T-cell (primary cell): ENCODE measurements at places on chromosomes 4 and X. TPM values are rescaled to one million over a fixed set of nuclear protein-coding genes. Genes with fewer than 3 reads are reported as not detected.
A peak's percentile ranks its signal among the peaks of the same experiment; 100 is the strongest.

DNA sequence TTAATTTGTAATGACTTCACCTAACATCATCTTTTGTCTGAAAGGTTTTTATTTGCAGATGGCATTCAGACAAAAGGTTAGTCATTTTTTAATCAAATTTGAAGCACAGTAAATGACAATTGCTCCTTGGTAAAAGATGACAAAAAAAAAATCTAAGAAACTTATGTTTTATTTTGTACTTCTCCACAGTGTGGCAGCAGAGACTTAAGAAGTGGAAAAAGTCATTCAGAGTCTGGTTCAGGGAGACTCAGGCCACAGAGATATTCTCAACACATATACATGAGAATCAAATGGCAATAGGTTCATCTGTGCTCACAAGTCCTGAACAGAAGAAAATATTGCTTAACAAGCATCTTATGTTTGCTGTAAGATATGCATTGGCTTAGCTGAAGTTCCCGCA, 436.2 kb downstream of the KCNIP4 start:
- no peak for DNase-seq

DNA sequence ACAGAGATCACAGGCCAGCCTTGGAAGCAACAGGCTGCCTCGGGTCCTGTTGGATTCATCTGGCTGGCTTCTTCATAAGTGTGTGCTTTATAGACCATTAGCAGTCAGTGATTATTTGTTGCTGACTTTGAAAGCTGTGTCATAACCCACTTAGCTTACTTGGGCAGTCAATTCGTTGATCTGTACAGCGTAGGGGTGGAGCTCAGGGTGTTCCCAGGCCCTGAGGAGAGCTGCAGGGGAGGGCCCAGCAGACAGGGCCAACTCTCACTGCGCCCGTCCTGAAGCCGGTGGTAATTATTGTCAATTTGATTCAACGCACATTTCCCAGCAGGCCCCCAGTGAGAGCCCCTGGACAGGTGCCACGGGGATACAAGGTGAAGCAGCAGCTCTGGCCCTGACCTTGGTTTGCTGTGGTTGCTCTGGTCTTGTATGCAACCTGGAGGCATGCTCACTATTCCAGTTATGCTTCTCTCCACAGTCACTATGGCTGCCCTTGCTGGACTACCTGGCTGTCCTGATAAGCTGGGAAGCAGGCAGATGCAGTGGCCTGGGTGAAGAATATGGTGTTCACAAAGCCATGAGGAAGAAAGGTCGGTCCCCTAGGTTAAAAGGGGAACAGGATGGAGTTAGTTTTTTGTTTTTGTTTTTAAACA, 40.1 kb upstream of the HMGB3 start:
- DNase-seq = no peak

- DNase-seq = no peak
Observed at GRCh38 chr4:75831856-75832405, 70.3 kb downstream of the PPEF2 start.

GRCh38 chr4:40462326-40462725, 127.2 kb downstream of the CHRNA9 start:
- DNase-seq = no peak

TLL1 gene
- not detected for total RNA-seq

C4orf17 gene
- not detected for total RNA-seq

DNA sequence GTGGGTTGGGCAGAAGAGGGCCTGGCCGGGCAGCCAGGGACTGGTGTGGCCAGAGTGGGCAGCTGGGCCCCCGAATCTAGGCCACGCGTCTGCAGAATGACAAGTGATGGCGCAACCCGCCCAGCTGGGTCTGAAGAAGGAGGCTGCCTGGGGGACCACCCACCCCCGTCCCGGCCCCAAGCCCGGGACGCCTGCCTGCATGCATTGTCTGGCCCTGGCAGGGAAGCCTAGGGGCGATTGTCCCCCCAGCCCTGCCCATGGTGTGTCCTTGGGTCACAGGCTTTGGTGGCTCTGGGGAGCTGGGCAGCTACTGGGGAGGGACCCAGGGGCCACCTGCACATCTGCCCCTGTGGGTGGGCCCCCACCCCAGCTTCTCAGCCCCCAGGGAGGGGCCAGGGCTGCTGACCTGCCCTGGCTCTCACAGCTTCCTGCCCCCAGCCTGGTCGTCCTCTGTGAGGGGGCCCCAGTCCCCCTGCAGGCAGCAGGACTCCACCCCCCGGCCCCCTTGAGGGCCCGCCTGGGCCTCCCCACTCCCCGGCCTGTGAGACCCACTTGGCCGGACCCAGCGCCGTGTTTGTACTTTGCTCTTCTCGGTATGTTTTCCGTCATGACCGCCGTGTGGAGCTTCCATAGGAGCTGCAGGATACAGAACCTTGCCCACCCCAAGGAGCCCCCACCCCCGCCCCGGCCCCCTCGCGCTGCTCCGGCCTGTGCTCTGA, 4.9 kb downstream of the FGFR3 start:
- DNase-seq = no peak

DNA sequence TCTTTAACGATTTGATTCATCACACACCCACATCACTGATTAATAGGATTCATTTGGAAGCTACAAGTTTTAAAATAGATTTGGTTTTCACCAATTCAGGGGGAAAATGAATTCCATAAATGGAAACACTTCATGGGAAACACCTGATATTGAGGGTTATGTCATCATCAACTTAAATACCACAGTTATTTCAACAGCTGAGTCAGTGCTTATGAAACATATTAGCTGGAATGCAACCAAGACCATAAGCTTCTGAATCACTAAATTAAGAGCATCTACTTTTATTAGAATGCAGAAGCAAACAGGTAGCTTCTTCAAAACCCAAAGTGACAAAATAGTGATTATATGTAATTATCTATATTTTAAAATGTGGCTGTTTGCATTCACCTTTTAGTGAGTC, 207.8 kb upstream of the DCAF8L1 start:
- no peak for DNase-seq

SPANXA1 gene
- not detected for total RNA-seq

- no peak for DNase-seq
Observed at GRCh38 chr4:26751838-26752237, 108.8 kb upstream of the STIM2 start.

SCD5 gene
- 1.4 TPM for total RNA-seq

OTUD4 gene
- 49.1 TPM for total RNA-seq

GRCh38 chr4:98653890-98654867, 4.2 kb downstream of the TSPAN5 start:
- no peak for DNase-seq

DNA sequence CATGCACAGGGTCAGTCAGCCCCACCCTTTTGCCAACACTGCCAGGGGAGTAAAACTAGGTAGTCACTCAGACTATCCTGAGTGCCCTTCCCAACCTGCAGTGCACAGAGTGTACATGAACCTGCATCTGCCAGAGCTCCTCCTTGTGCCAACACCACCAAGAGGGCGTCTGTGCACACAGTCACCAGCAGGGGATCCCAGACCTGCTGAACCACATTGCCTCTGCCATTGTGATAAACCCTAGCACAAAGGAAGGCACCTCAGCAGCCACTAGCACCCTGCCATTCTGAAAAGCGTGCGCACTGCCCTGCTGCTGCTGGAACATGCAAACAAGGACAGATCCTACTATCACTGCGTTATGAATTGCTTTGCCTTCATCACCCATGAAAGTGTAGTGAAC, 247.8 kb upstream of the POU3F4 start:
- no peak for DNase-seq

DNA sequence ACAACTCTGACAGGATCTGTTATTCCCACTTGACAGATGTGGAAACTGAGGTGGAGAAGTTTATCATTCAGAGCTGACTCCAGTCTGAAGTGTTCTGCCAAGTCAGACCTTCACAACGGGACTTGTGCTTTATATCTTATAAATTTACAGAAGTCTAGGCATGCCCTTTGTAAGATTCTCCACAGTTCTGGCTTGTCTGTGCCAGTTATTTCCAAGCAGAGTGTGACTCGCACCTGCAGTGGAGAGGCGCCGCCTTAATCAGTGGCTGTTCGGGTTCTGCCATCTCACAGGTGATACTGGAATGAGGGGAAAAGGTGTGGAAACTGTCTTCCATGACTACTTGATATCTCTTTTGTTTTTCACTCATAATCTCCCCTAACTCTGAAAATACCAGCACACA, 63.2 kb downstream of the CPEB2 start:
- DNase-seq = no peak

- no peak for DNase-seq
Observed at GRCh38 chr4:75889537-75890199, 12.6 kb downstream of the PPEF2 start.

- no peak for DNase-seq
Observed at GRCh38 chr4:153140294-153140693, 63.9 kb upstream of the TRIM2 start.

DNA sequence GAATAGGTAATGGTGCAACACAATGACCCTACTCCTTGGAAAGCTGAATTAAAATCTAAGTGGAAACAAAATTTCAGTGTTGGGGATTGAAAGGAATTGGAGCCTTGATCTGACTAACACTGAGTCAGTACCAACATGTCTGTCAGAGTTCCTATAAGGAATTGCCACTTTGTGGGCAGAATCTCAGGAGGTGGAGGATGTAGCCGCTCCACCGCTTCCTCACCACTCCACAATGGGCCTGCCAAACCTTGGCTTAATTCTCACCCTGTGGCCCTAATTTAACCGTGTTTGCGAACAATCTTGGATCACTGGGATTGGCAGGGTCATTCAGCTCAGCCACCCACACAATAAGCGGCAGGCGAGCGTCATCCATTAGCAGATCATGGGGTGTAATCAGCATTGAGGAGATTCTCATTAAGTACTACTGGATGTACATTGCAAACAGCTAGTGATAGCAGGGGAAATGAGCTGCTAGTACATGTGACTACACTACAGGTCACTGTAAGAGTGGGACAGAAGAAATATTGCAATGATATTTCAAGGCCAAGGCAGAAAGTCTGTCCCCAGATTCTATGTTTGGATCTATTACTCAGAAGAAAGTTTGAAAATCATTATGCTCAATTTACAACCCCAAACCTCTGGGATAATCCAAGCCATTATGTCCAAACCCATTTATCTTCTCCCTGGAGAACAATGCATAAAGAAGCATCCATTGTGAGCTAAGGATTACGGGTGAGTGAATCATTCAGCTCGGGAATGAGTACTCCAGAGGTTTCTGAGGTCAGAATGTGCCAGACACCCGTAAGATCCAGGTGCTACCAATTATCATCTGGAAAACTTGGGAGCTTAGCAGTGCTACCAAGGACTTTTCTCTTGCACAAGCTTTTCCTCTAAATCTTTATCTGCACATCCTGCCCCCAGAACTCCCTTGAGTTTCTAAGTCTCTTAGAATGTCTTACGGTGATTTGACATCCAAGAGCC, 5.8 kb downstream of the SRPX start:
- no peak for DNase-seq

SORBS2 gene
- total RNA-seq = 0.53 TPM

NSG1 gene
- 14.2 TPM for total RNA-seq

DNA sequence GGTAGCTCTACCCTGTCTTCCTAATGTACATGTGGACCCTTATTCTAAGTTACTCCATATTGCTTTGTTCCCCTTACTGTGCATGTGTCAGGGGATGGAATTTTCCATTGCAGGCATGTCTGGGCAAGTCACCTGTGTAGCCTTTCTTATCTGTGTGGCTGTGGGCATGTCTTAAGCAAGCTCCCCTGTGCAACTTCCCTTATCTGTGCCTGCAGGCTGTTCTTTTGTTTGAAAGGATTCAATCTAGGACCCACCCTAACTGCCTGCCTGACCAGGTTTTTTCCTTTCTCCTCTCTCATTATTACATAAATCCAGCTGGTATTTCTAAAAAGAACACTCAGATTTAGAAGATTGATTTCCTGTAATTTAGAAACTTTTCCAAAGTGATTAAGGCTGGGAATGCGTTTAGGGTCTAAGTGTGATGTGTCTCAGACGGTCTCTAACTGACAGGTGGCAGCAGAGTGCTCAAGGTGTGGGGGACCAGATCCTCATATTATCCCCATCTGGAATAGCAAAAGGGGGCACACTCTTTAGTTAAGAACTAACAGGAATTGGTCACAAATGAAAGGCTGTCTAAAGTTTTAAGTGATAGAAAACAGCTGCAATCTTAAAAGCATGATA, 198.9 kb upstream of the PPP1R2C start:
- no peak for DNase-seq

GRCh38 chrX:9595174-9595573, 130.3 kb downstream of the TBL1X start:
- no peak for DNase-seq

BMPR1B gene
- not detected for total RNA-seq

DNA sequence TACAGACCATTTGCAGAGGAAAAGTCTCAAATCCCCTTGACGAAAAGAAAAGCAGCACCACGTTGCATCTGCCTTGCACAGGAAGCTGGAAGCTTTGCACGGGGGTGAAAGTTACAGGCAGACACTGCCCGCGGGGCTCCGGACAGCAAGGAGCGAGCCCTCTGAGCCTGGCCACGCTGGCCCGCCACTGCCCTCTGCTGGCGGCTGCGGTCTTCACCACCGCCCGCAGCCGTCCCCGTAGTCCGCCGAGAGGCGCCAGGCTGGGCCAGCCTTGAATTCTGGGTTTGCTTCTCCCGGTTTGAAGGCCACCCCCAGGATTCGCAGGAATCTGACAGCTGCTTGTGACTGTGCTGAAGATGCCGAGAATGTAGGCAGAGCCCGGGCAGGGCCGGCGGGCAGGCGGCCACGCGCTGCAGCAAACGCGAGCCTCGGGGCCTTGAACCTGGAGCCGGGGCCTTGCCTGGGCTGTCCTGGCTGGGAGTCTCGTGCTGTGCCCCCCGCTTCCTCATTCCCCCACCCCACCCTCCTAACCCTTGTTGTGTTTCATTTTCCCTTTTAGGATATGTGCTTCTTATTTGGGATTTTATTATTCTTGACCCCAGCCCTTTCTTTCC, 49.2 kb downstream of the ENPP6 start:
- DNase-seq = peak; percentile 49

DNA sequence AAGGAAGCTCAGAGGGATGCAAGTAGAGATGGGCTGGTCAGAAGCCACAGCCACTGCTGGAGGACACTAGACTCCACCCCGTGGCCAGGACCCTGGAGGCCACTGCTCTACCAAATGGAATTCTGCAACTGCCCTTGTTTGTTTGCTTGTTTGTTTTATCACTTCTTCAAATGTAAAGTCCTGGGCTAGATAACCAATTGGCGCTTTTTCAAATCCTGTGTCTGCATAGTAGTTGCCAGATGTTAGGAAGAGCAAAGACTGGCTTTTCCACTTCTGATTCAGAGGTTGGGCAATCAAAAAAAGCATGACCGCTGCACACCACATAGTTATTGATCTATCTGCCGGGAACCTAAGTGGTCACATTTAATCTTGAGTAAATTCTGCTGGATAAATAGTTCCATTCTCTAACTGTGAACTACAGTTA, 255.2 kb upstream of the SFRP2 start:
- DNase-seq = no peak

ABCG2 gene
- 0.35 TPM for total RNA-seq

SPANXN4 gene
- not detected for total RNA-seq

USP17L30 gene
- not detected for total RNA-seq

ADAM29 gene
- not detected for total RNA-seq
